ENCODE measurements at places on chromosomes 11 and 22.

GRCh38 chr22:28411125-28411524 is 268.5 kb downstream of the TTC28 start:
- DNase-seq = no peak

- no peak for DNase-seq
These were observed 23.0 kb downstream of the YDJC start for GRCh38 chr22:21606775-21607174.

DNA sequence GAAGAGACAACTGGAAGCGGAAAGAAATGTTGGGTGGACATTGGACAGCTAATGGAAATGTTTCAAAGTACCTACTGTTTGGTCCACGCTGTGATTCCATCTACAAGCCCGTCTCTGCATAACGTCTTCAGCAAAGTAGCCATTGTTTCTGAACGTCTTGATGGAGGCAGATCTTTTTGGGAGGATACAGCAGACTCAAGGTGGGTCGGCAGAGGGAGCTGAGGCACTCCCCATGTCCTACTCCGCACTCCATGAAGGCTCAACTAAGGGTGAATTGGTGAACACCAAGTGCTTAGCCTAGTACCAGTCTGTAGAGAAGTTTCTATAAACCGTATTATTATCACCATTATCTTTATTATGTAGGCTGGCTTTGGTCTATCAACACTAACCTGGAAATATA is 45.8 kb downstream of the PRR5L start:
- DNase-seq = no peak

DNA sequence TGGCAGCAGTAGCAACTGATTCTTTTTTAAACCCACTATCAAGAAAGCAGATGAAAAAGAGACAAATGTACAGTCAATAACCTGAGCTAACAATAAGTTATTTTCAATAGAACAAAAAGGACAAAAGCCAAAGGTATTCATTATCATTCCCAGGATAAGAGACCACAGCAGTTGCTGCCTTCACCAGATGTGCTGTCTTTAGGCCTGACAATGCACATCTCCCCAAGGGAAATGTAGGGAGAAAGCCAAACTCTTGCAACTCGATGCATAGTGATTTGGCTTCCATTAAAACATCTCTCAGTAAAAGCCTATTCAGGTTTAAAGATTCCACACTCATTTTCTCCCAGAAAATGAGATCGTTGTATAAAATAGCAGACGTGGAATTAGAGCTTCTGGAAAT is 210.7 kb downstream of the METTL15 start:
- no peak for DNase-seq

GRCh38 chr11:78870655-78871054 is 296.0 kb upstream of the NARS2 start:
- no peak for DNase-seq

GRCh38 chr11:17563231-17563646 is 16.2 kb downstream of the OTOG start:
- no peak for DNase-seq

DNA sequence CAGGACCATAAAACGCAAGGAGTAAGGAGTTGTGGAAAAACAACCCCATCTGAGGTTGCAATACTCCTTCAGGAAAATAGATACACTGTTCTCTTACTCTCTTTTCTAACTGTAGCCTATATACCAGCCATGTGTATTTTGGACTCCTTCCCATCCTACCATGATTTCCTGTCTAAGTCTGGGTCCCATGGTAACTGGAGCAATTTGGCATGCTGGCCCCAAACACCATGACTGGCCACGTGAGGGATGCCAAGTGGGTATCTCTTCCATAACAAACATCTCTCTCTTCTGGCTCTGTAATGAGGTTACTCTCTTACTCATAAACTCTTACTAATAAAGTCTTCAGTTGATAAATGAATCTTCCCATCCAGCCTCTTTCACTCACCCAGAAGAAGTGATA is 26.5 kb downstream of the ABTB2 start:
- no peak for DNase-seq

Measured in CD14-positive monocyte (primary cell).